ENCODE measurements at places on chromosomes 2 and 18. TPM values are rescaled to one million over a fixed set of nuclear protein-coding genes. Genes with fewer than 3 reads are reported as not detected.

DNA sequence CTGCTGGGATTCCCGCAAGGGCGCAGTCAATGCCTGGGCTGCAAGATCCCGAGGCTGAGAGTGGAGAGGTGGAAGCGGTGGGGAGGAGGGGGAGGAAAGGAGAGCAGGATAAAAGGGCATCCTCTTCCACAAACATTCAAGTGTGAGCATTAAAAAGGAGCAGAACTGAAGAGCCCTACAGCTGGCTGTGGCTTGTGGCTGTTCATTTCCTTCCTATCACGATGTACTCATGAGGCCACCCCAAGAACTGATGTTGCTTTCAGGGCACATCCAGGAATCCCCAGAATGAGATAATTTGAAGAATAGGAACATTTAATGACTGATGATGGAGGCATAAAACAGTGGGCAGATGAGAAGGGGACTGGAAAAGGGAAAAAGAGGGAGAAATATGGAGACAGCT, 230.8 kb upstream of the SMIM21 start:
- no peak overlapping the region for H3K27ac ChIP-seq
- H3K4me1 ChIP-seq, result no peaks in the 10 kb centered on the region
- H3K36me3 ChIP-seq, result no peaks in the 10 kb centered on the region
- no peaks in the 10 kb centered on the region for H3K27me3 ChIP-seq
- no peak overlapping the region for H3K4me3 ChIP-seq
- DNase-seq, result no peak

GRCh38 chr2:64114063-64114911, 29.9 kb downstream of the PELI1 start:
- H3K27ac ChIP-seq, result peak overlapping the region; percentile 73
- no peak overlapping the region for H3K4me3 ChIP-seq
- no peaks in the 10 kb centered on the region for H3K27me3 ChIP-seq
- peak; percentile 62 for DNase-seq
- H3K36me3 ChIP-seq, result no peaks in the 10 kb centered on the region

GRCh38 chr2:252001-252602, 11.7 kb downstream of the SH3YL1 start:
- no peak for DNase-seq
- H3K4me3 ChIP-seq, result no peak overlapping the region
- H3K27ac ChIP-seq, result no peak overlapping the region
- H3K4me1 ChIP-seq, result peaks cover 23% of the 10 kb centered on the region
- no peaks in the 10 kb centered on the region for H3K27me3 ChIP-seq
- peaks cover 13% of the 10 kb centered on the region for H3K36me3 ChIP-seq

- no peak for DNase-seq
- no peak overlapping the region for H3K4me3 ChIP-seq
- H3K27me3 ChIP-seq, result no peaks in the 10 kb centered on the region
Measured at GRCh38 chr2:222076973-222077690, 221.7 kb downstream of the PAX3 start.

DNA sequence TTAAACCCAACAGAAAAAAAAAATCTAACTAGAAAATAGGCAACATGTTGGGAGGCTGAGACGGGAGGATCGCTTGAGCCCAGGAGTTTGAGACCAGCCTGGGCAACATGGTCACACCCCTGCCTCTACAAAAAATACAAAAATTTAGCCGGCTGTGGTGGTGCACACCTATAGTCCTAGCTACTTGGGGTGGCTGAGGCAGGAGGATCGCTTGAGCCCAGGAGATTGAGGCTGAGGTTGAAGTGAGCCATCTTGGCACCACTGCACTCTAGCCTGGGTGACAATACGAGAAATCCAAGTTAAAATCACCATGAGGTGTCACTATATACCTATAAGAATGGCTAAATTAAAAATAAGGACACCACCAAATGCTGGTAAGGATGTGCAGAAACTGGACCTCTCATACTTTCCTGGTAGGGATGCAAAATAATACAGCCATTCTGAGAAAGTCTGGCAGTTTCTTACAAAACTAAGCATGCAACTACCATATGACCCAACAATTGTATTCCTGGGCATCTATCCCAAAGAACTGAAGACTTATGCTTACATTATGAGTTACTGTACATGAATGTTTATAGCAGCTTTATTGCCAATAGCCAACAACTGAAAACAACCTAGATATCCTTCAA, 2.2 kb downstream of the SEPTIN10 start:
- no peak for DNase-seq
- H3K36me3 ChIP-seq, result no peaks in the 10 kb centered on the region
- H3K27ac ChIP-seq, result no peak overlapping the region
- peaks cover 28% of the 10 kb centered on the region for H3K4me1 ChIP-seq

- no peaks in the 10 kb centered on the region for H3K36me3 ChIP-seq
- no peak overlapping the region for H3K27ac ChIP-seq
- no peaks in the 10 kb centered on the region for H3K27me3 ChIP-seq
- no peak overlapping the region for H3K4me3 ChIP-seq
Measured at GRCh38 chr18:33665187-33665586, 87.2 kb downstream of the ASXL3 start.

FOXD4L1 gene
- not detected for total RNA-seq

DNA sequence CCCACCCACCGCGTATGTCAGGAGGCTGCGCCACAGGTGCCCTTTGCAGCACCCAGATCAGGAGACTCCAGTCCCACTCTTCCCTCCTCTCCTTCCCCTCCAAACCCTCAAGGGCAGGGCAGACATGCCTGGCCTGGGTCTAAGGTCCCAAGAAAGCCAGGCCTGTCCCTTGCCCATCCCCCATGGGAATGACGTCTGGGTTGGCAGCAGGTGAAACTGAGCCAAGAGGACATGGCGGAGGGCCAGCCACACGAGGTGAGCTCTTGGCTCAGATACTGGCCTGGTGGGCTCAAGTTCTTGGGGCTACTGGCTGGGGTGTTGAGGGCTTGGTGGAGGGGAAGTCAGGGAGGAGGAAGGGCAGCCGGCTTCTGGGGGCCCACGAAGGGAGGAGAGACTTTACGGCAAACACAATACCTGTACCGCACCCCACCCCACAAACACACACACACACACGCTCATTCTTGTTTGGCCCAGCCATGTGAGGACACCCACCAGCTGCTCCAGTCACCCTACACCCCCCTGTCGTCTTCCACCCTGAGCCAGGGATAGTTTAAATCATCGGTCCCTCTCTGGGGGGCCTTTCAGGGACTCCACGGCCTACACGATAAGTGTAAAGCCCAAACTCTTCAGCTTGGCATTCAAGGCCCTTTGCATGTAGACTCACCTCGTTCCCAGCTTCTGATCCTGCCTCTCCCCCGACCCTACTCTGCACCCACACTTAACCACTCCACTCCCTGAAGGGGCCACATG, 24.1 kb upstream of the TNS1 start:
- peaks cover 36% of the 10 kb centered on the region for H3K4me1 ChIP-seq
- peak; percentile 94 for DNase-seq
- H3K36me3 ChIP-seq, result no peaks in the 10 kb centered on the region
- no peak overlapping the region for H3K4me3 ChIP-seq

- no peak overlapping the region for H3K4me3 ChIP-seq
- H3K27me3 ChIP-seq, result no peaks in the 10 kb centered on the region
- no peak overlapping the region for H3K27ac ChIP-seq
- no peaks in the 10 kb centered on the region for H3K4me1 ChIP-seq
Measured at GRCh38 chr2:228433721-228434120, 252.2 kb upstream of the SPHKAP start.

NCOA1 gene
- total RNA-seq, result 38.7 TPM

DNA sequence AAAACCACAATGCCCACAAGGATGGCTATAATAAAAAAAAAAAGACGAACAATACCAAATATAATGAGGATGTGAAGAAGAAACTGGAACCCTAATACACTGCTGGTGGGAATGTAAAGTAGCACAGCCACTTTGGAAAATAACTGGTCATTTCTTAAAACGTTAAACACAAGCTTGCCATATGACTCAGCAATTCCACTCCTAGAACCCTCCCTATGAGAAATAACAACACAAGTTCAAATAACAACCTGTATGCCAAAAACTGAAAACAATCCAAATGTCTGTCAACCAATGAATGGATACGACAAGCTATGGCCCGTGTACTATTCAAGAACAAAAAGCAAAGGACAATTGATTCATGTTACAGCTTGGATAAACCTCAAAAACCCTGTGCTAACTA, 7.0 kb upstream of the ALPK2 start:
- H3K27ac ChIP-seq, result no peak overlapping the region
- no peaks in the 10 kb centered on the region for H3K4me1 ChIP-seq
- no peaks in the 10 kb centered on the region for H3K27me3 ChIP-seq
- no peak overlapping the region for H3K4me3 ChIP-seq
- no peaks in the 10 kb centered on the region for H3K36me3 ChIP-seq

DNA sequence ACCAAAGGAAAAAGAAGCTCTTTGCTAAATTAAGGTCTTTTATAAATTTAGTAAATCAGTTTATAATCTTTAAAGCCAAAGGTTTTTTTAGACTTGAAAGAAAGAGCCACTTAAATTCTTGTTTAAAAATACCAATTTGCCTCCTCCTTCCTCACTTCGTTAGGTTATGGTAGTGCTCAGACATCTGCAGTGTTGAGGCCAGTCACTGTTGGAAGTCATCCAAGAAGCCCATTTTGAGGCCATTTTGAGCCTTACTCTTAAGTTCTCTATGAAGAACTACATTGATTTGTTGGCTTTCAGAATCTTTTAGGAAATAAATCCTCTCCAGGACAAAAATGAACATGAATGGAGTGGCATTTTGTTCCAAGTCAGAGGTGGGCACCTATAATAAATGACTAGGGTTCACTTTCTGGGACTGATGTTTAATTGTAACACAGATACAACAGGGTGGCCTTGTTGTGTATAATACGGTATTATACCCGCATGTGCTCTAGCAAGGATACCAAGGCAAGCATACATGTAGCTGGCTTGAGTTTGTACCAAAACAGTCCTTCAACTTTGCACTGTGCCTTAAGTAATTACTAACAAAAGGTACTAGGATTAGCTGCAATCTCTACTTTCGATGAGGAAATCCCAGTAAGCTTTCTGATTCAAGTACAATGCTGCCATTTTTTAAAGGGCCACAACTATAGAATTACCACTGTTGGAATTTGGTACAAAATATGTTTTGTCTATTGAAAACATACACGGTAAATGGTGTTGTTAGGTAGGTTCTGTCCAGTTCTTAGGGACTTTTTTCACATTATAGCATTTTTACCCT, 22.8 kb downstream of the SLC66A3 start:
- H3K4me1 ChIP-seq, result no peaks in the 10 kb centered on the region
- peaks cover 3% of the 10 kb centered on the region for H3K36me3 ChIP-seq
- no peak for DNase-seq
- no peaks in the 10 kb centered on the region for H3K27me3 ChIP-seq
- H3K4me3 ChIP-seq, result no peak overlapping the region

GRCh38 chr2:36568516-36569246, 29.3 kb downstream of the FEZ2 start:
- no peaks in the 10 kb centered on the region for H3K27me3 ChIP-seq
- H3K36me3 ChIP-seq, result no peaks in the 10 kb centered on the region
- DNase-seq, result no peak
- peaks cover 18% of the 10 kb centered on the region for H3K4me1 ChIP-seq
- H3K4me3 ChIP-seq, result no peak overlapping the region
- H3K27ac ChIP-seq, result peak overlapping the region; percentile 33

POTEI gene
- not detected for total RNA-seq

DNA sequence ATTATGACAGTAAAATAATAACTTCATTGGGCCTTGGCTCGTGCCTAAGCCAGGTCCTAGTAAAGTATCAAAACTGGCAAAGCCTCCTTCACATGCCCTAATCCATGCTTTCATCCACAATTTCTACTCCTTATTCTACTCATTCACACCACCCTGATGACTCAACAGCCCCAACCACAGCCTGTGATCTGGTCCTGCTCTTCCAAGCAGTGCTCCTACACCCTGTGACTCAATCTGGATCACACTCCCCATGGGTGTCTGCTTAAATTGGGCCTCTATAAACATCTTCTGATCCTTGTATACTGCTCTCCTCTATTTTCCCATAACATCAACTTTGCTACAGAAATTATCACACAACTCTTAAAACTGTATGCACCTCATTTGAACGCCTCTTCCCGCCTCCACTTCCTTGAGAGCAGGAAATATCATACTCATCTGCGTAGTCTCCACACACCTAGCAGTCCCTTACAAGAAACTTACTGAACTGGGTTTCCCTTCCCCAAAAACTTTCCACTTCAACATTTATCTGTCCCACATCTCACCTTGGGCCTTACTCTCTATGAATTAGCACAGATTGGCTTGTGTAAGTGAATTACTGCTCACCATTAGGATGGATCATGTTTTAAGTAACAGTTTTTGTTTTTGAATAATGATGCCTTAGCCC, 15.9 kb downstream of the GTF3C3 start:
- H3K4me3 ChIP-seq, result no peak overlapping the region
- no peak for DNase-seq
- no peaks in the 10 kb centered on the region for H3K4me1 ChIP-seq
- H3K36me3 ChIP-seq, result peaks cover 10% of the 10 kb centered on the region
- H3K27me3 ChIP-seq, result no peaks in the 10 kb centered on the region

AQP12A gene
- total RNA-seq, result 130 TPM

DNA sequence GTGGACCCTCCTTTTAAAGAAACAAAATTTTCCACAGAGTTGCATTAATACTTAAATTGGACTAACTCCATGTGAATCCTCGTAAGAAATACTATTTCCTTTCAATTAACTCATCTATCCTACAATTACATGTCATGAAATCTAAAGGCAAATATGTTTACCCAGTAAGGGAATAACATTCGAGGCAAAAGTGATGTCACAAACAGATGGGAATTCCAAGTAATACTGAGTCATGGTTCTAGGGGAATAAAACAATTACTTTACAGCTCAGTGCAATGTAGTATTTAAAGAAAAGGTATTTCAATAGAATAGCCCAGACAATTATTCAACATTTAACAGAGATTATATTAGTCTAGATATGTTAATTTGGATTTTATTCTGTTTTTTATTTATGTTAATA, 205.8 kb downstream of the ZNF385B start:
- no peak overlapping the region for H3K27ac ChIP-seq
- no peaks in the 10 kb centered on the region for H3K36me3 ChIP-seq
- H3K27me3 ChIP-seq, result no peaks in the 10 kb centered on the region
- H3K4me1 ChIP-seq, result no peaks in the 10 kb centered on the region

GRCh38 chr2:216344206-216344949, 27.9 kb downstream of the MARCHF4 start:
- no peaks in the 10 kb centered on the region for H3K4me1 ChIP-seq
- H3K27ac ChIP-seq, result no peak overlapping the region
- H3K27me3 ChIP-seq, result no peaks in the 10 kb centered on the region
- DNase-seq, result no peak
- H3K36me3 ChIP-seq, result no peaks in the 10 kb centered on the region

DNA sequence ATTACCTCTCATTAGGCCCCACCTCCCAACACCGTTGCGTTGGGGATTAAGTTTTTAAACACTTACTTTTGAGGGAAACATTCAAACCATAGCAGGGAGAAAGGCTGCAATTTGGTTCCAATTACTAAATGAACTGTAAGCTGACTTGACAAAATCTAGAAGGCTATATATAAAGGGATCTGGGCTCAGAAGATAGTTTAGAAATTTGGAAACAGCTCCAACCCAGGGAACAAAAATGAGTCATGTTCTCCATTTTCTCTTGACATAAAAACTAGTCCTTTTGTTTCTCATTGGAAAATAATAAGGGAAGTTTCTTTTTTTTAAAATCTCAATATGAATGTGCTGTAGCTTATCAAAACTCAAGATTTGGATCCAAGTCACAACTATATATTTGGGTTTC, 17.5 kb downstream of the MOGAT1 start:
- H3K4me1 ChIP-seq, result peaks cover 13% of the 10 kb centered on the region
- DNase-seq, result no peak
- no peak overlapping the region for H3K27ac ChIP-seq

GRCh38 chr2:75375646-75376582, 176.6 kb upstream of the TACR1 start:
- H3K36me3 ChIP-seq, result no peaks in the 10 kb centered on the region
- H3K27ac ChIP-seq, result no peak overlapping the region
- no peaks in the 10 kb centered on the region for H3K4me1 ChIP-seq
- H3K4me3 ChIP-seq, result no peak overlapping the region
- H3K27me3 ChIP-seq, result no peaks in the 10 kb centered on the region

Data from body of pancreas (tissue), 4 donors.